ENCODE measurements at places on chromosomes 12 and 14.

DNA sequence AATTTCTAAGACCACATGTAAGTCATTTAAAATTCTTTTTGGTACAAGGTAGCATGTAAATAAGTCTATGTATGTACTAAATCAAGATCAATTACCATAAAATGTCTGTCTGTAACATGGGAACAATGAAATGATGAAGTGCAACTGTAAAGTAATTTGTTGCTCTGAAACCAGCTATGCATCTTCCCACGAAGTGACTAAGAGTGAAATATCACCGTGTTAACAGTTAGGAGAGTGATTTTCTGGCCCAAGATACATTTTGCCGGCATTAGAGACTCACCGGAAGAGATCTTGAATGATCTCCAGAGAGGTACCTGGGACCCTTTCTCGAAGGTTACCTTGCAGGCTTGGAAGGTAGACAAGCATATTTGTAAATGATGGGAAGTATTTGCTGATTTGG is 105.8 kb downstream of the SAMD4A start:
- DNase-seq, result no peak

- no peak for DNase-seq
Measured at GRCh38 chr12:58920961-58921861, 907 bp upstream of the LRIG3 start.

DNA sequence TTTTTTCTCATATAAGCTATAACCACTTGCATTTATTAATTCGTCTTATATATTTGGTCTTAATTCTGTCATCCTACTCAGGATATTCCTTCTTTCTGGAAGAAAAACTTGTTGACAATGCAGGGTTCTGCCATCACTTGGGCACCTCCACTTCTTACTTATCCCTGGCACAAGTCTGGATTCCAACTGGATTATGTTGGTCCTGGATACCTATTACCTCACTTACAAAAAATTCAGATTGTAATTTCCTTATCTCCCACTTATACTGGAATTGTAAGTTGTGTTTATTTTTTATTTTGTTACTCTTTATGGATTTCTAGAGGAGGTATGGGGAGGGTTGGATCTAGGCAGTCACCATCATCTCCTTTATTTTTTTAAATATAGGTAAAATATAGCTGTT is 36.7 kb downstream of the LRRIQ1 start:
- DNase-seq, result no peak

- no peak for DNase-seq
Measured at GRCh38 chr12:47164724-47165439, 85.1 kb upstream of the AMIGO2 start.

- DNase-seq, result no peak
Measured at GRCh38 chr12:39240587-39240986, 202.3 kb downstream of the KIF21A start.

GRCh38 chr14:85040046-85040685 is 489.8 kb upstream of the FLRT2 start:
- no peak for DNase-seq

DNA sequence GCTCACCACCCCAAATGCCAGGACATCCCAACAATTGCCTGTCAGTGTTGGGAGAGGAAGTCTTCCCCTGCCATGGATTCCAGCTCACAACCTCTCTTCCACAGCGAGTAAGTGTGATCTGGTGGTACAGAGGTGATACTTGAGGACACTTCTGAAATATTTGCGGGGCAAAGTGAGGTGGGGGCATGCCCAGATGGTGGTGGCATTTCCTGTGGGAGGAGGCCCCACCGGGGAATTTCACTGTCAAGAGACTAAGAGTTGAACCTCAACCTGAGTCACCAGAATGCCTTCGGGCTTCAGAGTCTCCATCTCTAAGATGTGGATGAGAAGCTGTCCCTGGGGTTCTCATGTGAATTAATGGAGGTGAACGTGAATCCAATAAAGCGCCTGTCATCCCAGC is 122.3 kb upstream of the RFLNA start:
- DNase-seq, result no peak

DNA sequence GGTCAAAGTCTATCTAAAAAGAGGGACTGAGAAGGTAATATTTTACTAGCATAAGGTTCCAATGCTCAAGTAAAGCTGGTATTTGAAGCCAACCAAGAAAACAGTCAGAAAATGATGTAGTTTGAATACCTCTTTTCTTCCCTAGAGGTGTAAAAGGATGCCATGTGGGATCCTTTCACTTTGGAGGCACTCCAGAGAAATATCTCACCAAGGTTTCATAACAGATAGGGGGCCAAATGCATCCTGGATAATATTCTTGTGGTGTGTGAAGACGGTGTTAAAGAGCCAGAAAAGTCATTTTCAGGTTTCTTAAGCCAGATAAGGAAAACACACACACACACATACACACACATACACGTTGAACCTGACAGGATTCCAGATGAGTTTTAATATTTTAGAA is 136.1 kb upstream of the PRKD1 start:
- no peak for DNase-seq

GRCh38 chr12:49568442-49569162 is 660 bp upstream of the MCRS1 start:
- no peak for DNase-seq

GRCh38 chr14:31942166-31942841 is 134.8 kb upstream of the ARHGAP5 start:
- DNase-seq, result no peak

DNA sequence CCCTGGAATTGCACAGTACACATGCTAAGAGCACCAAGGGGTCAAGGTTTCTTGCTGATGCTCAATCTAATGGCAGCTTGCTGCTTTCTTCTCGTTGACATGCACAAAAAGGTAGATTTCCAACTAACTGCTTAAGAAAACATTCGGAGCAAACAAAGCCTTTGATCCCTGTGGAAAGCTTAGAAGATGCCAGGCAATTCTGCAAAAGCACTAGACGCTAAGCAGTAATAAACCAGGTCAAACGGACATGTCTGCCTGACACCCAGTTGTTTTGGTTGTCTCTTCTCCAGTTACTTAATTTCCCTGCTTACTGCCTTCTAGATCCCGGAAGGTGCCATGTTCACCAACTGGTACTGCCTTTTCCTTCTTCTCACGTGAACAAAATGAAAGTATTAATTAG is 100.5 kb upstream of the TMCC3 start:
- no peak for DNase-seq

DNA sequence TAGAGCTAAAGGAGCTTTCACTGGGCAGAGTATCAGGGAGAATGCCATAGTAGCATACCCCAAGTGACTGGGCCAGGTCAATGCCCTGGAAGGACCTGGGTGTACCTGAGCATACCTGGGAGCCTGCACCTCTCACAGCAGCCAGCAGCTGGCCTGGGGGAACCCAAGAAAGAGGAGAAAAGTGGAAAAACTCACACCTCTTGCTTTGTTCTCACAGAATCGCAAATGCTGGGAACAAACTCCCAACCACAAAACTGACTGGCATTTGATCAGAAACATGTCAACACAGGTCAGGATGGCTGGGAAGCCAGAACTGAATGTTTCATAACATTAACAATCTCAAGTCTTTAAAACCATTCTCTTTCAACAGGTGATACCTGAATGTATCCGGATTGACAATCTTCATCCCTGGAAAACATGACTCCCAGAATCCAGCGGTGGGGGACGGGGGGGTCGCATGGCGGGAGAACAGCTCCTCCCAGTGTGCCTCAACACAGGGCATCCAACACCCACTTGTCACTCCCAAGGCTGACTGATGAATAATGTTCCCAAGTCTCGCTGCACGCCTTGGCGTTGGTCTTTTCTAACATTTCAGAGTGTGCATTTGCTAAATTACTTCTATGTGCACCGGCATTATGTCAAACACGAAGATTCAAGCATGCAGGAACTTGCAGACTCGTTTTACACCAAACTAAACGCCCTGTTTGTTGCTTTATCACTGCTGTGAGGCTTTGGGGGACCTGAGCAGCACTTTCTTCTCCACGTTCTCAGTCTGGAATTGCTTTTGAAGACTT is 7.9 kb downstream of the FOXN3 start:
- DNase-seq, result no peak

- no peak for DNase-seq
Measured at GRCh38 chr14:94244182-94244581, 48.9 kb downstream of the SERPINA10 start.

GRCh38 chr14:75518625-75519024 is 3.6 kb upstream of the BATF start:
- no peak for DNase-seq

DNA sequence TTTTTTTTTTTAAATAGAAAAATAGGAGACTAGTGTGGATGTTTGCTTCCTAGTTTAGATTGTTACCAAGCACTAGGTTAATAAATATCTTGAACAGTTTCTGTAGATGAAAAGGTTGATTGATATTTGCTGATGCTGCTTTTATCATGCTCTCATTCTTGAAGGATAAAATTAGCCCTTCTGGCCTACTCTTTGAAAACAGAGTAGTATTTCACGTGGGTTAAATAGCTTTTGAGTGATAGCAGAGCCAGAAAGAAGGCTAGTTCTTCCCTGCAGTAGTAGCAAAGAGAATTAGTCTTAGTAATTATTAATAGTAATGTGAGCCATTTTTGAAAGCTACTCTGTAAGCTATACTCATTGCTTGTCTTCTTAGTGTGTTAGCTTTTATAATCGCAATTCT is 5.2 kb downstream of the NEDD1 start:
- no peak for DNase-seq

DNA sequence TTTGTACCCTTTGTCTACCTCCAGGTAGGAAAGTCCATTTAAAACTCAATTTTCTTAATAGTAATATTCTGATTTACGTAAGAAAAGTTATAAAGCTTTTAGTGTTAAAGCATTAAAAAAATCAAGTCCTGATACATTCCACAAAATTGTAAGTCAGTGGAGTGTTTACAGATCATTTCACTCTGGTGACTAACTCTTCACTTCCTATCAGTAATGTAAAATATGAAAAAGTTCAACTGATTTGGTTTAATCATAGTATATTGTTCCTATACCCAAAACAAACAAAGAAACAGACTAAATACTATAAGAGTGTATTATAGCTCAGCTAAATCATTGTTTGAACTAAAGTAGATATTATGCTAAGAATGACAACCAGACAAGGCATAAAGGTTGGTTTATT is 85.9 kb downstream of the VEZT start:
- DNase-seq, result no peak

GRCh38 chr12:73514672-73515071 is 1023.0 kb upstream of the ATXN7L3B start:
- no peak for DNase-seq

DNA sequence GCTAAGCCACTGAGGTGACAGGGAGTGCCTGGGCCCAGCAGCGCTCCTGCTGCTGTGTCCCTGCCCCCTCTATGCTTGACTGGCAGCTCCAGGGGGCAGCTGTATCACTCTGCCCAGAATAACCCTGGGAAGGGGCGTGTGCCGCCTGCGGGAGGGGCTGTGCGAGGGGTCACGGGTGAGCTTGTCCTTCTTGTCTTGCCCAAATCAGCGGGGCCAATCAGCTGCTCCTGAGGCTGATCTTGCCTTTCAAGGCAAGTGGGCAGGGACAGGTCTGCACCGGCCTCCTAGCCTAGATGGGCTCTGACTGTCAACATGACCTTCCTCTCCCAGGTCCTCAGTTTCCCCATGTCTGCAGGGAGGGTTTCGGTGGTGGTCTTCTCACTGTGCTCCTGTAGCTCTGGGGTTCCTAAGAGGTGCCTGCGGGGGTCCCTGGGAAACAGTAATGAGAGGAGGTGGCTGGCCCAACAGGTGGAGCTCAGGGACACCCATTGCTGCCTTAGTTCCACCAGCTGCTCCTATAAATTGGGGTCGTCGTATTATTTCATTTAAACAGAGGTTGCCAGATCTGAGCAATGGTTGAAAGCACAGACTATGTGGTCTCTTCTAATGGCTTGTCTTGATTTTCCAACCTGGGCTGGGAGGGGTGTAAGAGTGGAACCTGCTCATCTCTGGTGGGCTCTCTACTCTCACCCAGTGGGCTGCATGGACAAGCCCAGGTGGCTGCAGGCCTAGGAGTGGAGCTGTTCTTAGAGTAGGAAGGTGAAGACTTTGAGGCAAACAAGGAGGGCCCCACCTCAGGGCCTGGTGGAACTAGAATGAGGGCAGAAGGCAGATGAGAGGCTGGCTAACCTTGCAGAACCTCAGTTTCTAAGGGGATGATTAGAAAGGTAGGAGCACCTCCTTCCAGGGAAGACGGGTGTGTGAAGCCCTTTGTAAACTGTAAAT is 11.7 kb downstream of the RTL1 start:
- DNase-seq, result peak; percentile 58

- no peak for DNase-seq
Measured at GRCh38 chr14:94381149-94382030, 7.0 kb downstream of the SERPINA1 start.

- no peak for DNase-seq
Measured at GRCh38 chr12:678747-679712, 15.8 kb upstream of the NINJ2 start.

GRCh38 chr14:36067428-36068187 is 108.9 kb downstream of the PTCSC3 start:
- no peak for DNase-seq

GRCh38 chr12:65561798-65562382 is 262.4 kb upstream of the HMGA2 start:
- no peak for DNase-seq

DNA sequence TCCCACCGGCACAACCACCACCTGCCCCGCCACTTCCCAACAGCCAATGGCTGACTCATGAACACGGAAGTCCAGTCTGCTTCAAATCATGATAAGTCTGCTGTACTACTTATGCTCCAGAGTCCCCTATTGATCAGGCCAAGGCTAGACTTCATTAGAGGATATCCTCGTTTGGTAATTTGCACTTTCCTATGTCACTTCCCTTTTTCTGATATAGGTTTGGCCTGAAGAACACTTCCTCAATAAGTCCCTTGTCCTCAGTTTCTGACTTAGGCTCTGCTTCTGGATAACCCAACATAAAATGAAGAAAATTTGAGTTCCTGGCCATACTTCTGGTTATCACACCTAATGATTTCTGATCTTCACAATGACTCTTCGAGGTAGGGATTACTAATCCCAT is 45.3 kb downstream of the IFNG-AS1 start:
- DNase-seq, result no peak

GRCh38 chr12:29781188-29781587 is 2.6 kb downstream of the TMTC1 start:
- DNase-seq, result no peak

GRCh38 chr14:100416921-100417860 is 94.1 kb downstream of the SLC25A47 start:
- DNase-seq, result no peak

DNA sequence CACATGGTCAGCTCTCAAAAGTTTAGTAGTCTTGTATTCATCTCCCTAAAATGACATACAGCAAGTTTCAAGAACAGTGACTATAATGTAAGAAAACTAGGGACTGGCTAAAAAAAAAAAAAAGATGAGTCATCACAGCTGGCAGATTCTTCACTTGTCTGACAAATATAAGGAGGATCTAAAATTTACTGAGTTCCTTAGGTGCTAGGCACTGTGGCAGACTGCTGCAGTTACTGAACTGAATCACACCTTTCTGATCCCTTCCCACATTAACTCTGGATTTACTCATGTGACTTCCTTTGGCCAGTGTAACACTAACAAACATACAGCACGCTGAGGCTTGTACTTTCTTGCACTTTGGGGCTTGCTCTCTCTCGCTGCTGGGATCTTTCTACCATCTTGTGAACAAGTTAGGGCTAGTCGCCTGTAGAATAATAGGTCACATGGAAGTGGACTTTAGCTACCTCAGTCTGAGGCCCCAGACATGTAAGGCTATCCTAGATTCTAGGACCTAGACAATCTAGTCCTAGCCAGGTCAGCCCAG is 32.1 kb downstream of the BAZ1A start:
- no peak for DNase-seq

- no peak for DNase-seq
Measured at GRCh38 chr12:103557628-103558010, 29.5 kb upstream of the STAB2 start.
